ENCODE measurements at places on chromosomes 1 and 21.

DNA sequence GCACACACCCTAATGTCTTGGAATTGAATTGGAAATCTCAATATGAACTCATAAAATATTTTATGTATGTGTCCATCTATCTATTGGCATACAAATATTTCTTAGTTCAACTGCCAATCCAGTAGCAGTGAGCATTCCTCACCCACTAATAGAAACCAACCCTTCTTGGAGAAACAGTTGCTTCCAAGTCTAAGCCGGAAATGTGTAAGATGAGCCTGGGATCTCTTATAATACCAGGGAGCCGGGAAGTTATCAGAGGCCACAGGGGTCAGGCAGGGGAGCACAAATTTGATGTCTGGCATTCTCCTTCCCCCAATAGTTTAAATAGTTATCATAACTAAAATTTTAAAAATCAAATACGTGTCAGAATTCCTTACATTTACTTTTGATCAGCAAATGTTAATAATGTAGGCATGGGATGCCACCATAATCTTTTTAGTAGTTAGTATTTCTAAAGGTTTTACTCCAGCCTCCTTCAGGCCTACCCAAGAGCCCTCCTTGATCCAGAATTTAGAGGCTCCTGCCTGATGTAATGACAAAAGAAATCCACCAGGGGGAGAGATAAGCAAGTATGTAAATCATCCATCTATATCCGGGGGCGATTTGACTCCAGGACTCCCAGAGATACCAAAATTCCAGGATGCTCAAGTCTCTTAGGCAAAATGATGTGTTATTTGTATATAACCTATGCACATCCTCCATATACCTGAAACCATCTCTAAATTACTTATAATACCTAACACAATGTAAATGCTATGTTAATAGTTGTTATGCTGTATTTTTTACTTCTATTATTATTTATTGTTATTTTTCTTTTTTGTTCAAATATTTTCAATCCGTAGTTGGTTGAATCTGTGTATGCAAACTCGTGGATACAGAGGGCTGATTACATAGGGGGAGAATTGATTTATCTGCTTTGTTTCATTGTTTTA lies 218.7 kb upstream of the COA6 start:
- peak; percentile 14 for DNase-seq

GRCh38 chr1:19735440-19736127 lies 64.1 kb downstream of the TMCO4 start:
- DNase-seq = no peak

GRCh38 chr1:218503102-218503501 lies 158.0 kb downstream of the TGFB2 start:
- DNase-seq = no peak

DNA sequence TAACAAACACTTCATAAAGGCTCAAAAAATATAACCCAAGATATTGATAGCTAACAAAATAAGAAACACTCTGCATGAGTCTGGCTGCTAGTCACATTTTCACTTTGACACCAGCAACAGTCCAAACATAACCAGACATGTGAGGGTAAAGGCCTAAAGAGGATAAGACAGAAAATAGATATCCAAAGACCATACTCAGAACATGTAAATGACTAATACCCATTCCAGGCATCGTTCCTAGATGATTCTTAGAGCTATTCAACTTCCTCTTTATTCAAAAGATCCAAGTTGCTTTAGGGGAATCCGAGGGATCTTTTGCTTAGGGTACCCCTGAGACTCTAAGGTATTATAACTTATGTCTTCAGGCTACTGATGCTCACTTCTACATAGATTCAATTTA lies 5.1 kb downstream of the COL24A1 start:
- DNase-seq = no peak

GRCh38 chr1:175419684-175420517 lies 227.3 kb upstream of the KIAA0040 start:
- no peak for DNase-seq

GRCh38 chr1:162365284-162366020 lies 11.2 kb downstream of the SPATA46 start:
- DNase-seq = no peak

- no peak for DNase-seq
Observed at GRCh38 chr21:43281661-43282357, 113.0 kb downstream of the CRYAA start.

DNA sequence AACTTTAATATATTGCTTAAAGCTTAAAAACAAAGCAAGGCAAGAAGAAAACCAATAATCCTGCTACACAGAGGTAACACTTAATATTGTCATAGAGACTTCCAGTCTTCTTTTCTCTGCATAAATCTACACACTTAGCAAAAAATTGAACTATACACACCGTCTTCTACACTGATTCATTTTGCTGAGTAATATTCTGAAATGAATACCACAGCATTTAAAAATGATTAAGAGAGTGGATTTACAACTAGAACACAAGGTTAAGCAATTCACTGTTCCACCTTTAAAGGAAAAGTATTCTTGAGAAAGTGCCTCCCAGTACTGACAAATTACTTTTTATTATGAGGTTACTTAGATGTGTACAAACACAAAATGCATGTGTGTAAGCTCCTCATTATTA lies 22.2 kb upstream of the ITPKB start:
- no peak for DNase-seq

DNA sequence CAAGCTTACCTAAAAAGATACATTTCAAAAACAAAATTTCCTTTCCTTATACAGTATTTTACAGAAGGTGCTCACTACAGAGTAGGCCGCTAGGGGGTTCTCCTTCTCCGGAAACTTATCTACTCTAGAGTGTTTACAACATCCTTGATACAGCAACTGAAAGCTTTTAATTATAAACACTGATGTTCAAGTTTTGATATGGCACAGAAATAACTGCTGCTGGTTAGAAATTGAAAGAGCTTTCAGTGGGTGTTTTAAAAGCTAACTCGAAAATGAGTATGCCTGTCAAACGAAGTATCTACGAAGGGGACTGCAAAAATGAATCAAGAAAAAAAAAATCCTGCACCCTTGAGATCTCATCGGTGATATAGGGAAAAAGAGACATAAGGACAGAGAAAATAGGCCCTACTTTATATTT lies 1.0 kb downstream of the YOD1 start:
- DNase-seq = peak; percentile 28

GRCh38 chr1:66831529-66832239 lies 30.6 kb upstream of the INSL5 start:
- DNase-seq = no peak

GRCh38 chr21:44753357-44753756 lies 42.0 kb upstream of the TSPEAR start:
- DNase-seq = no peak

GRCh38 chr1:73701826-73702225 lies 496.1 kb downstream of the LRRIQ3 start:
- no peak for DNase-seq

DNA sequence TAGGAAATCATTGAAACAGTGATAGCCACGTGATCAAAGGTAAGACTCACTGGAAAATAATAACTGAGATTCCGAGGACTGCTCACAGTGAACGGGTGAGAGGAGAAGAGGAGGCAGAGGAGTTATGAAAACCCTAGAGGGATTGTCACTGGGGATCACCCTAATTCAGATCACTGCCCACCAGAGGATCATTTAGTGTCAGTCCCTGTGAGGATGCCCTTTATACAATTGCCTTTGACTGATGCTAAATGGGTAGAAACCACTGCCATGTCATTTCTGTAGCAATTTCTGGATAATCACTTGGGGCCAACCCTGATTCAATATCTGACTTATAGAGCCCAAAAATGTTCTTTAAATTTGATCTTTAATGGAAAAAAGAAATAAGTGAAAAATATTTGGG lies 14.1 kb upstream of the VAV3 start:
- DNase-seq = no peak

- no peak for DNase-seq
Observed at GRCh38 chr1:11842154-11843041, 5.2 kb downstream of the NPPA start.

DNA sequence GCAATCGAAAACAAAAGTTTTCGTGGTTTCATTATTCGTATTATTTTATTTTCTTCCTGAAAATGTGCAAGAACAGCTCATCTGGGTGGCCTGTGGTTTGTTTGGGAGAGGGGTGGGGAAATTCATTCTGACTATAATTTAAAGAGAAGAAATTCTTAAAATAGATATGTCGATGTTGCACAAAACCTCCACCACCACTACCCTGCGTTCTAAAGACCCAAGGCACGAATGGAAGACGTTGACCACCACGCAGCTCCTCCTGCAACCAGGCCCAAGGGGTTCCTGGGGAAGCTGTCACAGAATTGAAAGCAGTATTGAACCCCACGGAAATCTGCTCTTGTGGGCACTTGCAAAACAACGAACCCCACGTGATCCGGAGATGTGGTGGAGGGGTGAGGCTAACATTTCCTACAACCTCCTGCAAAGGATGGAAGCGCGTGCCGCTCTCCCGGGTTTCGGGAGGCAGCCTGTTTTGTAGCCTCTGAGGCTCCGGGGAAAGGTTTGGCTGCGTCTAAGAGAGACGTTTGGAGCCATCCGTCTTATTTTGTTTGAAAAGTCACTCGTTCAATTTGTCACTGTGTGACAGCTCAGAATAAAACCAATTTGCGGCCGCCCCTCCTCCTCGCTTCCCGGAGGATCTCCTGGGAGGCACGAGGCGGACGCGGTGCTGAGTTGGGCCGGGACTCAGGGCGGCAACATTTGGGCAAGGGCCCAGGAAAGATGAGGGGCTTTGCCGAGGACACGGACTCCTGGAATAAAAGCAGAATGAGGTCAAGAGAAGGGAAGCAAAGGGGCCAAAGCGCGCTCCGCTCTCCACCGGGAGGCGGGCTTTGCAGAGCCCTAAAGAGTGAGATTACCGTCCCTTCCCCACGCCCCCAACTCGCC lies 810 bp upstream of the HLX start:
- no peak for DNase-seq

- no peak for DNase-seq
Observed at GRCh38 chr1:27349784-27350662, 8.2 kb downstream of the SYTL1 start.

GRCh38 chr1:219580009-219580676 lies 32.8 kb downstream of the ZC3H11B start:
- no peak for DNase-seq

GRCh38 chr21:44724926-44725325 lies 13.6 kb upstream of the TSPEAR start:
- DNase-seq = no peak

DNA sequence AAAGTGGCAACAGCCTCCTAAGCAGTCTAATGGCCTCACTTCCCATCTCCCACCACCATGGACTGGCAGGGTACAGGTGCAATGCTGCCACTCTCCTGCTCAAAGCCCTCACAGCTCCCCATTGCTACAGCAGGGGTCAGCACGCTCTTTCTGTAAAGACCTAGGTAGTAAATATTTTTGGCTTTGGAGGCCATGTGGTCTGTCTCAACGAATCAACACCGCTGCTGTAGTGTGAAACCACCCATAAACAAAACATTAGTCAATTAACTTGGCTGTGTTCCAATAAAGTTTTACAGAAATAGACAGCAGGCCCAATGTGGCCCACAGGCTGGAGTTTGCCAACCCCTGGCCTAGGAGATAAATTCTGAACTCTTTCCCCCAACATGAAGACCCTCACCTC lies 44.6 kb upstream of the TMEM125 start:
- DNase-seq = no peak

- DNase-seq = no peak
Observed at GRCh38 chr1:29247571-29248273, 11.4 kb downstream of the PTPRU start.

GRCh38 chr1:225454733-225455132 lies 26.9 kb upstream of the LBR start:
- DNase-seq = peak; percentile 82

- DNase-seq = no peak
Observed at GRCh38 chr1:53366901-53367502, 39.1 kb upstream of the LRP8 start.

GRCh38 chr21:40200946-40201345 lies 333.7 kb downstream of the PCP4 start:
- DNase-seq = no peak

DNA sequence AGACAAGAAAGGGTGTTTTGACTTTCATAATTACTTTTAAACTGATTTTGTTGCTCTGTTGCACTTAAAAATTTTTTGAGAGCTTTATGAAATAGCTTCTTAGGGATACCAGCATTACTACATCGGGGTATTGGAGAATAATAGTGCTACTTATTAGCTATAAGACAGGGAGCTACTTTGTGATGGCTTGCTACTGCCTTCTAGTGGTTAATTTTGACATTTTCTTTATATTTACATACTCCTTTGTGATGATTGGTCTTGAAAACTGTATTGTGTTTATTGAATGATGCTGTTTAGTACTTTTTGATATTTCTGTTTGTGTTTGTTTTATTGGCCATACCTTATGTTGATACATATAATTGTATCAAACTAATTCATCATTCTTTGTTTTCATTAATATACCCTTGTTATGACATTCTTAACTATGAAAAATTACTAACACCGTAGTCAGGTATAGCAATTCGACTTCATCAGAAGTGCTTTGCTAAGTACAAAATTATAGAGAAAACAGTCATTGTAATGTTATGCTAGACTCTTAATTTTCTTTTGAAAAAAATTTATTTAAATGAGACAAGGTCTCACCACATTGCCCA lies 85.5 kb downstream of the CLIC4 start:
- DNase-seq = no peak

- DNase-seq = no peak
Observed at GRCh38 chr21:41656946-41657525, 109.8 kb downstream of the RIPK4 start.
